ENCODE measurements at places on chromosomes 7 and 10.

- DNase-seq: no peak
Measured at GRCh38 chr10:4051011-4051640, 266.1 kb upstream of the KLF6 start.

- DNase-seq: no peak
Measured at GRCh38 chr7:92044940-92045339, 89.3 kb downstream of the CYP51A1 start.

- DNase-seq: no peak
Measured at GRCh38 chr10:117936566-117936965, 110.2 kb downstream of the RAB11FIP2 start.

- no peak for DNase-seq
Measured at GRCh38 chr7:159155410-159155809, 10.7 kb upstream of the VIPR2 start.

DNA sequence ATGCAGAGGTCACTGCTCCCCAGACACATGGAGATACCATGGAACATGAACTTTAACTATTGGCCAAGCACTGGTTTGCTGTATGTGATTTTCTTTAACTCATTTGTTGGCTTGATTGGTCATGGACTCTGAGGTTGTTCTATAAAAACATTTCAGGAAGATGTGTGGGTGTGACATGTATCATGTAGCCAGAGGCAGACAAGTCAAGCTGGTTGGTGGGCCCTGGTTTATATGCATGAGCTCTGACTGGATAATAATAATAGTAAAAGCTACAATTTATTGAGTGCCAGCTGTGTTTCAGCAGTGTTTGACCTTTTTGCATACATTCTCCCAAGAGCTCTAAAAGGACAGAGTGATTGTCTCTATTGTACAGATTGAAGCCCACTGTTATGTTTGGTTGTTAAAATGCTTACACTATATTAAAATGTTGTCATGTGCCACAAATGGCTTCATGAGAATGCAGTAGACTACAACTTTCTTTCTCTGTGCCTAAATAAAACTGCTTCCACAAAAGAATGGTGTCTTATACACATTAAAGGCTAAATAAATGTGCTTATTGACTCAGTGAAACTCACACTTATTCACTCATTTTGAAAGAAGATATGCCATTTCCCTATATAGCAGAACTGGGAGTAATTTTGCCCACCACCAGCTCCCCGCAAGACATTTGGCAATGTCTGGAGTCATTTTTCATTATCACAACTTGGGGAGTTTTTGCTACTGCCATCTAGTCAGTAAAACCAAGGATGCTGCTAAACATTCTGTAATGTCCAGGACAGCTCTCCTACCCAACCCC, 243.6 kb upstream of the NFE2L3 start:
- DNase-seq: no peak

All from GM23338 (cell line).